ENCODE measurements at places on chromosomes 11 and 22. TPM values are rescaled to one million over a fixed set of nuclear protein-coding genes. Genes with fewer than 3 reads are reported as not detected.

DNA sequence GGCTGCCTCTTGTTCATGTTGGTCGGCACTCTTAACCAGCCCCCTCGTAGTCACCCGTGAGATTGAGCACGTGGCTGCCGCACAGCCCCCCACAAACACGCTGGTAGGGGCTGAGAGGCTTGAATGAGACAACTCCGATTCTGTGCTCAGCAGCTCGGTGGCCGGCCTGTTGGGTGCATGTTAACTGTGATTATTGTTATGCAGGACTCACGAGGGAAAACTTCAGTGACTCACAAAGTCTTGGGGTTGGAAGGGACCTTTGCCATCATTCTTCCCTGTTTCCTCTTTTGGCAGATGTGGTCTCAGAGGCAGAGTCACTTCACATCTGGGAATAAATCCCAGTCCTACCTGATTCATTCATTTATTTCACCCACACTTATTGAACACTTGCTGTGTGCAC is 75.2 kb downstream of the ADAMTS15 start:
- H3K4me3 ChIP-seq = no peak overlapping the region
- H3K4me1 ChIP-seq = peaks cover 6% of the 10 kb centered on the region
- peak overlapping the region; percentile 82 for H3K27ac ChIP-seq
- no peaks in the 10 kb centered on the region for H3K27me3 ChIP-seq
- peak; percentile 36 for DNase-seq
- no peaks in the 10 kb centered on the region for H3K36me3 ChIP-seq

DNA sequence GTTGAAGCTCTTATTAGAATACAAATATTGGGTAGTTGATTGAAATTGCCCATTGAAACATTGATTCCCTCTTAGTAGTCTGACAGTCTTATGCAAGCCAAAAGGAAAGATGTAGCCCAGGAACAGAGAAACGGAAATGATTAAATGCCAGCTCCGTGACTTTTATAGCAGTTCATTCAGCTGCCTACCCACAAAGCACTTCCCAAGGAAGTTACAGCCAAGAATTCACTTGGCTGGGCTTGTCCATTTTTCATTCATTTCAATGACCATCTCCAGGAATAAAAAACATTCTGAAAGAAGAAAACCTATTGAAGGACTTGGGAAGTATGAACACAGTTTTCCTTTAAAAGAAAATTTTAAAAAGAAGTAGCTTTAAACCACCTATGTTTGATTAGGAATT is 62.0 kb downstream of the NCAM1 start:
- no peak for DNase-seq
- H3K27ac ChIP-seq = no peak overlapping the region
- H3K27me3 ChIP-seq = no peaks in the 10 kb centered on the region
- no peaks in the 10 kb centered on the region for H3K36me3 ChIP-seq
- no peaks in the 10 kb centered on the region for H3K4me1 ChIP-seq

GRCh38 chr11:58495906-58496305 is 12.0 kb downstream of the OR5B21 start:
- H3K27ac ChIP-seq = no peak overlapping the region
- no peak for DNase-seq
- no peaks in the 10 kb centered on the region for H3K4me1 ChIP-seq
- no peaks in the 10 kb centered on the region for H3K36me3 ChIP-seq

GRCh38 chr11:126059238-126059781 is 3.4 kb downstream of the CDON start:
- H3K4me1 ChIP-seq = no peaks in the 10 kb centered on the region
- no peak overlapping the region for H3K4me3 ChIP-seq

- no peak for DNase-seq
- H3K36me3 ChIP-seq = no peaks in the 10 kb centered on the region
- H3K4me3 ChIP-seq = no peak overlapping the region
- no peaks in the 10 kb centered on the region for H3K27me3 ChIP-seq
- no peaks in the 10 kb centered on the region for H3K4me1 ChIP-seq
- no peak overlapping the region for H3K27ac ChIP-seq
Measured at GRCh38 chr22:22450343-22450839, 58.2 kb downstream of the ZNF280B start.

SYT7 gene
- 10.0 TPM for total RNA-seq

CCDC89 gene
- 14.0 TPM for total RNA-seq

OR6A2 gene
- total RNA-seq = not detected

Data from uterus (tissue), 4 donors.